ENCODE measurements at places on chromosomes 13 and 19. TPM values are rescaled to one million over a fixed set of nuclear protein-coding genes. Genes with fewer than 3 reads are reported as not detected.

Gene ZNF723
- not detected for polyA plus RNA-seq

DNA sequence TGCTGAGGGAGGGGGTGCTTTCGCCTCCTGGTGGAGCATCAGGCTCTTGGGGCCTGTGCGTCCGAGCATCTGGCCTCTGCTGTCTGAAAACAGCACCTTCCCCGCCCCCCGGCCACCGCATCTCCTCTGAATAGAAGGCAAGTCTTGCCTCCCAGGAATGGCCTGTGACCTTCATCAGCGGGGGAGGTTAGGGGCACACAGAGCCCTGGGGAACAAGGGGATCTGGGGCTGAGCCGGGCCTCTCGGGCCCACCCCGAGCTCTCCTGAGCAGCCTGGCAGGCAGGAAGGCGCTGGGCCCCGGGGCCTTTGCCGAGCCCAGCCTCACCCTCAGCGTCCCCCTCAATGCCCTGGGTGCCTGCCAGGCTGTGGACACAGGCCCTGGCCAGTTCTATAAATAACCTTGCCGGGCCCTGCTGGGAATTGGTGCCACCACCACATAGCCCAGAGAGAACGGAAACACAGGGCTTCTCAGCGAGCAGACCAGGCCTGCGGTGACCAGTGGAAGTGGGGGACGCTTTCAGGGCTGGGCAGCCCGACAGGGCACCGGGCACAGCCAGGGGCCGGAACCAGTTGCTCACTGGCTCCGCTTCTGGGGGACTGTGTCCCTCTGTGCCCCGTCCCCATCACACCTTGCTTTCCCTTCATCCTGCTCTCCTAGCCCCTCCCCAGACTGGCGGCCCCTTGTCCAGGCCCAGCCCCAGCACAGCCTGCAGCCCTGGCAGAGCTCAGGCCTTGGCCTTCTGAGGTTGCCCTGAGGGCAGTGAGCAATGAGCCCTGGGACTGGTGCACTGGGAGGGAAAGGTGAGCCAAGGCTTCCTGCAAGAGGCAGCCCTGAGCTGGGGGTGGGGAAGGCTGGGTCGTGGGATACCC, 9.5 kb downstream of the STK11 start:
- H3K27ac ChIP-seq: peak overlapping the region; percentile 35
- no peaks in the 10 kb centered on the region for H3K27me3 ChIP-seq
- H3K36me3 ChIP-seq: no peaks in the 10 kb centered on the region
- no peak overlapping the region for H3K4me3 ChIP-seq
- DNase-seq: peak; percentile 53
- peaks cover 29% of the 10 kb centered on the region for H3K4me1 ChIP-seq

DNA sequence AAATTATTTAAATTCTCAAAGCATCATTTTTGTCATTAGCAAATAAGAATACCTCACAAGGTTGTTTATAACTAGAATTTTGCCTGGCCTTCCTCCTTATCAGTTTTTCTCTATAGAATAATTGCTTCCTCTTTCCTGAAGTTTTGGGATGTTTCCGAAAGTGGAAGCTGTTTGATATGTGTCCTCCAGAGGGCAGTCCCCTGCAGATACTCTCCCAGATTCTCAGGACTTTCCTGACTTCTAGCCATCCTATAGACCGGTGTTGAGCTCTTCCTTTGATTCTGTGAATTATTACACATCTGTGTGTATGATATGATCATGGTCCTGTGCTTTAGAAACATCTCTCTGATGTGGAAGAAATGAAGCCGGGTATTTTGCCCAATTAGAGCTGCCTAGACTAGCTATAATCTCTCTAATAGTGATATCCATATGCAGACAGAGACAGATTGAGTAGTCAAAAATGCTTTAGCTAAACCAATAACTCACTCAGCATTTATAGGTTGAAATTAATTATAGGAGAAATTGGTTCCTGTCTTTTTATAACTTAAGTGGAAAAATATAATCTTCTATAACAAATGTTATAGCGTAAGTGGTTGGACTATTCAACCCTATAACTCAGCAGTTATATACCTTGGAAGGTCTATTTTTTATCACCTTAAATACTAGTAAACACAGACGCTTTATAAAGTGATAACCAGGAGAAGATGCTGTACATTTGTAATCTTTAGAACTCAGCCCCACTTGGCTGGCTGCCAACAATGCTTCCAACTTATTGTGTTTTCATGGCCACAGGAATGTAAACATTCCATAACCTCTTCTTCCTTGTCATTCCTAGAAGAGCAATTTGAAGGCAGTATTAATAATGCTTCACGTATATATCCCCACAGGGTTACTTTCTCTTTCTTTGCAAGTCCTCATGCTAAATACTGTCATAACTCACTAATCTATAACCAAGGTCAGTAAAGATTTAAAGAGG, 201.0 kb upstream of the RXFP2 start:
- DNase-seq: peak; percentile 79
- no peak overlapping the region for H3K27ac ChIP-seq
- H3K4me3 ChIP-seq: no peak overlapping the region
- H3K27me3 ChIP-seq: no peaks in the 10 kb centered on the region

Gene CFAP97D2
- polyA plus RNA-seq: not detected

- H3K4me1 ChIP-seq: no peaks in the 10 kb centered on the region
- no peak for DNase-seq
- no peak overlapping the region for H3K27ac ChIP-seq
- no peaks in the 10 kb centered on the region for H3K36me3 ChIP-seq
These were observed 60.8 kb downstream of the AP1M1 start for GRCh38 chr19:16258440-16258903.

Gene TMED1
- 66.7 TPM for polyA plus RNA-seq

Gene KANK2
- 77.1 TPM for polyA plus RNA-seq

DNA sequence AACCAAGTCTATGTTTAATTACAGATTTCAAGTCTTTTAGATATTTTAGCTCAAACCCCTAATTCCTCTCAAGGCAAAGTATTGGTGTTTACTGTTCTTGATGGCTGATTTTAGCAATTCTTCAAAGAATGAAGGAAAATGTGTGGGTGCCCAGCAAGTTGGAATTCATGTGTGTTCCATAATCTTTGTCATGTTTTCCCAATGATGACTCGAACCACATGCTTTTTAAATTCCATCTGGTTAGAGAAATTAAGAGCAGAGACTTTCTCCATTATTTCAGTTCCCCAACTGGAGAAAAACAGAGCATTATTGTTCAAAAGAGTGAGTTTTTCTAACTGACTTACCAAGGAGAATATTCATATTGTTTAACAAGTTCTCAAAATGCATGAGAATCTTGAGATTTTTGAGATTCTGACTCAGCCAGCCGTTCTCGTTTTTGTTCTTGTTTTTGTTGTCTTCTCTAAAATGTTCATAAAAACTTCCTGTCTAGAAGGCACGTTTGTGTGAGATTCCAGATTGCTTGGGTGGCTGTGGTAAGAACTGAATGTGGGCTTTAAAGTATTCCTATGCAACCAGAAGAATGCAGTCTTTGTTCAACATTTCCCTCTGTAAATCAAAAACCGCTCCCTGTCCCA, 404.7 kb downstream of the IRS2 start:
- H3K27me3 ChIP-seq: no peaks in the 10 kb centered on the region
- peak; percentile 76 for DNase-seq
- peaks cover 36% of the 10 kb centered on the region for H3K4me1 ChIP-seq
- no peaks in the 10 kb centered on the region for H3K36me3 ChIP-seq

Measured in GM23248 (cell line).